ENCODE measurements at places on chromosomes 4 and X.

- no peak for DNase-seq
Observed at GRCh38 chrX:41730081-41730480, 6.1 kb downstream of the GPR82 start.

DNA sequence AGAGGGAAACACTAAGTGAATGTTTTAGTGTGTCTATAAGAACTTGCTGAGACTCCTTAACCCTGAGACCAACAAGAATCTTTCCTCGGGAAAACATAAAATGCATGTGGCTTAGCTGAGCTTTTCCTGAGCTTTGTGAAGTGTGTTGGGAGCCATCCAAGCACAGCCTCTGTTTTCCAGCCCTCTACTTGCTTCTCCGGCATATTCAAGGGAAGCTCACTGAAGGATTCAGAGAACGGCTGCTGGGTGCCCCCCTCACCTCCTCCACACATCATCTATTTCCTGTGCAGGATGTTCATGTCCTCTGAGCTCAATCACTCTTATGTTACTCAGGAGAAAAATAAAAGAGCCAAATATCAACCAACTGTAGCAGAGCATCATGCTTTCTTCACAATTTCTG, 492.1 kb downstream of the IL15 start:
- no peak for DNase-seq

DNA sequence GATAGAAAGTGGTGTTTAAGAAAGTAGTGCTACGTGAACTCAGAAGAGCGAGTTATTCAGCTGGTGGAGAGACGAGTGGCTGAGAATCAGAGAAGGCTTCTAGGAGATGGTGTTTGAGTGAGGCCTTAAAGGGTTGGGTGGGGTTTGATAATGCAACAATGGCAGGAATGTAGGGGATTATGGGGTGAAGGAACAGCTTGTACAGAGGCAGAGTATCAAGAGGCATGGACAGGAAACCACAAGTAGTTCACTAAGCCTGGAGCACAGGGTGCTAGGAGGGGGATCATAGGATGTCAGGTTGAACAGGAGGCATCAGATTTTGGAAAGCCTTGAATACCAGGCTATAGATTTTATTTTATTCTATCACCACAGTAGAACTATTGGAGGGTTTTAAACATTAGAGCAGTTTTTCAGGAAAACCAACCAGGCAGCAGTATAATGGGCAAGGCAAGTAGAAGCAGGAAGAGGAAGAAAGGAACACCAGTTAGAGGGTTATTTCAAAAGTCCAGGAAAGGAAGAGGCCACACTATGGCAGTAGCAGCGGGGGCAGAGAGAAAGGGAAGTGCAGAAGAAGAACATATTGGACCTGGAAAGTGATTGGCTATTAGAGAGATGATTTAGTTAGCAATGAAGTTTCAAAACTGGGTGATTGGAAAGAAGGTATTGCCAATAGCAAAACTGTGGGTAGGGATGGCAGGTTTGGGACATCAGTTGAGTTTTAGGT, 99.2 kb downstream of the DOCK11 start:
- DNase-seq, result no peak

- no peak for DNase-seq
Observed at GRCh38 chr4:38347251-38347650, 316.7 kb upstream of the KLF3 start.

- DNase-seq, result no peak
Observed at GRCh38 chrX:67607466-67607865, 63.6 kb downstream of the AR start.

DNA sequence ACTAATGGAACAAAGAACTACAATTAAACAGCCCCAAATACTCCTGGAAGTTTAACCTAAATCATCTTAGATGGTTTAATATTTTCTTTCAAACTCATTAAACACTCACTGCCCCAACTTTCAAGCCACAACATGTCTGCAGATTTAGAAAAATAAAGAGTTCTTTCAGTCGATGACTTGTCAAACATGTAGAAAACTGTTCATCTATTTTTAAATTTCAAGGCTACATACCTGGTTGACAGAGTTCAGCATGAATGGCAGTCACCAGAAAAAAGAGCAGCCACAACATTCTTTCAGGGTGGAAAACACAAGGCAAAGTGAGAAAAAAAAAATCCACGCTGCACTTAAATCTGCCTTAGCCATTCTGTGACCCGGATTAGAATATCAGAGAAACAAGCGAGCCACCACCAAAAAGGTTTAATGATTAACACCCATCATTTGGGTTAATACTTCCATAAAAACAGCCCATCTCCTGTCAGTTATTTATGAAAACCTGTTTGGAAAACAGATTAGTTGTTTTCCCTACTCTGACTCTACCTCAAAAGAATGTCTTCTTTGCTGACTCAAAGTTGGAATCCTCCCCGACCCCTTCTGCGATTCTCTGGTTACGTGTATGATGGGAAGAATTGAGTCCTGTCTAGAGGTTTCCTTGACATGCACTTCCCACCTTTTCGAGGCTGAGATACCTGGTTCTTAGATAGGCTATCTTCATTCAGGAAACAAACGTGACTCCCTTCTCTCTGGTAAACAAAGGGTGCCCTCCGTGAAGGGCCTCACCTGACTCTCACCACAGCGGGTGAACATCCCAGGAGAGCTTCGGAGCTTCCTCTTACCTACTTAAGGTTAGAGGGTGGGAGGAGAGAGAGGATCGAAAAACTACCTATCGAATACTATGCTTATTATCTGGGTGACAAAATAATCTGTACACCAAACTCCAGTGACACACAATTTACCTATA, at the start of gene CLTRN:
Gene CLTRN (minus strand): TSS at position 319 of the 958 bp plus-strand sequence. CDS start 30 bp downstream, at position 289.
- no peak for DNase-seq

DNA sequence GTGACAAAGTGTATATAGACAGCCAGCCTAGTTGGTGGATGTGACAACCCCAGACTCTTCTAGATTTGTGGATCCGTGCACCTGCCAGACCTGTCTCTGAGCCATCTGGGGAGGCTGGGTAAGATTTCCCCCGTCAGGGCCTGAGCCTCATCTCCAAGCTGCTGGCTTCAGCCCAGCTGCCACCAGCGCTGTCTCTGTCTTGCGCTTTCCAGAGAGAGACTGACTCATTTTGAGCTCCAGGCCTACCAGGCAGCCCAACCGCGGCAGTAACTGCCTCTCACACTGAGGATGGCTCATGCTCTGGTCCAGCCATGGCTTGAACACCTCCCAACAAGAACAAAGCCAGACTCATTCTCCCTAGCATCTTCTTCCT, 26.4 kb downstream of the NOP14 start:
- no peak for DNase-seq

GRCh38 chr4:39638354-39639239, at the start of gene SMIM14:
Gene SMIM14, minus strand, starts transcription at chr4:39638865. Its CDS starts 33,720 bp downstream, at chr4:39605145.
- peak; percentile 85 for DNase-seq

GRCh38 chr4:28238876-28239275, 1378.2 kb downstream of the STIM2 start:
- DNase-seq, result no peak

DNA sequence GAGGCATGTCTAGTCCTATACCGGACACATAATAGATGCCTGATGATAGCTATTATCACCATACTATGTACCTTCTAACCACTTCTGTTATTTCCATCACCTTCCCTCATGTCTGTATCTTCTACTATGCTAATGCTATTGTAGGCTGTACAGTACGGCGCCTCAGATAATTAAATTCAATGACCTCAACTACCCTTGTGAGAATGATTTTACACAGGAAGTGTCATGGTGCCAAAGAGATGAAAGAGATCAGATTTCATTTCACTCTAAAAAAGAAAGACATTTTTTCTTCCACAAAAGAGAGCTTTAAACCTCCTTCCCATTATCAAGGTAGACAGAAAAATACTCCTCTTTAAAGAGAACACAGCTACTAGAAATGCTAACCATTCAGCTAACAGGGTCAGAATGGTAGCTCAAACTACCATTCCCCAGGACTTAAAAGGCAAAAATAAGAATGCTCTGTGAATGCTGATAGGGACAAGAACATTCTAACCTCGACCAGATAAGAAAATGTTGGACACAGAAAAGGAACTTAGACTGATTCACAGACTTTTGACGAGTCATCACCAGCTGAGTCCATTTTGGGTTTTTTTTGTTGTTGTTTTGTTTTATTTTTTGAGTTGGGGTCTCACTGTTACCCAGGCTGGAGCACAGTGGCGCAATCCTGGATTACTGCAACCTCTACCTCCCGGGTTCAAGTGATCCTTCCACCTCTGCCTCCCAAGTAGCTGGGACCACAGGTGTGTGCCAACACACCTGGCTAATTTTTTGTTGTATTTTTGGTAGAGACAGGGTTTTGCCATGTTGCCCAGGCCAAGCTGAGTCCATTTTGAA, 99.2 kb upstream of the RAPGEF2 start:
- DNase-seq, result no peak

DNA sequence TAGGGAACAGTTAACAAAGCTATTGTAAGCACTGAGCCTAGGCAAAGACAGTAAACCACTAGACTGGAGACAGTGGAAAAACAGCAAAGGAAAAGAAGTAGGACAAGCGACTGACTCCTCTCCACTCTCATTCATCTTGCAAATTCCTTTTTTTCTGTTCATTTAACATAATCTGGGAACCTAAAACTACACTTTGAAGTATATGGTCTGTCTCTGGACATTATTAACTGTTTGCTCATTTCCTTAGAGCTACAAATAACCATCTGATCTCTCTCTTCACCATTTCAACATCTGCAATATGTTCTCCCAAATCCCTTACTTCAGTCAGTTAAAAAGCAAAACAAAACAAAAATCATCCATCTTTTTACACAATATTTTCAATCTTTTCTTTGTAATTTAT, 642 bp downstream of the HMGN5 start:
- no peak for DNase-seq

DNA sequence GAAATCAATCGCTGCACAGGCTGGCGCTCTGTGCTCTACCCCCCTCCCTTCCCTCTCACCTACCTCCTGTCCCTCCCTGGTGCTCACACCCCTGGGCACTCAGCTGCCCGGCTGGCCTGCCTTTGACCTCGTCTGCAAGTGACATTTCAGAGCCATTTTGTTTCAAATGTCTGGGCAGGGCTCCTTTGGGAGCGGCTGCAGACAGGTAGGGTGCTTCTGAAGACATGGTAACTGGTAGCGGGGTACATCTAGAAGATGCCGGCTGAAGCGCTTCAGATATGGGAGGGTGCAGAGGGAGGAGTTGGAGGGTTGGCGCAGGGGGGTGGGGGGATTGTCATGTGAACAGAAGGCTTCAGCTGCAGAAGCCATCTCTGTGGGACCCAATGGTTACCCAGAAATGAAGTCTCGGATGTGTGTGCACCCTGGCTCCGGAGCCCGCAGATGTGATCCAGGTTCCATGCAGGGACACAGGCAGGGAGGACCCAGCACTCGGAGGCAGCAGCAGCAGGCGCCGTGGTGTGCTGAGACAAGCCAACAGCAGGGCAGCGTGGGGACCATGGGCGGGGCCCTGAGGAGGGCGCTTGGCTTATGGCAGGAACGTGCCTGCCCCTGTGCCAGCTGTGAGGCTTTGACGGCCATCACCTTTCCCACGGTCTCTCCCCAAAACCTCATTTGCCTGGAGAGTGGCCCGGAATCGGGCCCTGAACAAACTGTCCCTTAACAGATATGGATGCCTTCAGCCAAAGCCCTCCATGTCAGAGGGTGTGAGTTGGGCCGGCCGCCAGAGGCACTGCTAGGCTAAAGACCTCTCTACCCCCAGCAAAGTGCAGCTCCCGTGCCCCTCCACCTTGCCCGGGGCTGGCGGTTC, 7.6 kb upstream of the DUSP9 start:
- DNase-seq, result no peak

DNA sequence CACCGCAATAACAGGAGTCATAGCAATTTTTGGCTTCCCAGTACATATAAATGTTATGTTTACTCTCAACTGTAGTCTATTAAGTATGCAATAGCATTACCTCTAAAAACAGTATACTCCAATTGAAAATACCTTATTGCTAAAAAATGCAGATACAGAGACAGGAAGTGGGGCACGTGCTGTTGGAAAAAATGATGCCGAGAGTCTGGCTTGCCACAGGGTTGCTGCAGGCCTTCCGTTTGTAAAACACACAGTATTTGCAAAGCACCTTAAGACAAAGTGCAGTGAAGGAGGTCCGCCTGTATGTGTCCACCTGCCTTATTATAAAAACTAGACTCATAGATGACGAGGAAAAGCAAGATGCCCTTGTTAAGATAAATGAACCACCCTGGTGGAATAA, 23.5 kb downstream of the CD99 start:
- DNase-seq, result no peak

DNA sequence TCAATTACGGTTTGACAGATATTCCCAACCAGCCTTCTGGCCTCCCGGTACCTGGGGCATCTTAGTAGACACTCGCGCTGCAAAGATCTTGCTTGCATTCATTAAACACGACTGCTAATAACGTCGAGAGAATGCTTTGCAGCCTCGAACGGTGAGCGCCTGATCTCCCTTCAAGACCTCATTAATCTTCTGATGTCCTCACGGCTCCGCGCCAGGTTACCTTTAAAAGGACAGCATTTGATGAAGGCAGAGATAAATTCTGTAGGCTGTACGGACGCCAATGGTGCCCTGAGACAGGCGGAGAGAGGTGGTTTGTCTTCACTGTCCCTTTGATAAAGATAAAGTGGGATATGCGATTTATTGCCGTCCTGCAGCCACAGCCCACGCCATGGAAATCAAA, 64.2 kb downstream of the SHOX start:
- DNase-seq, result no peak

DNA sequence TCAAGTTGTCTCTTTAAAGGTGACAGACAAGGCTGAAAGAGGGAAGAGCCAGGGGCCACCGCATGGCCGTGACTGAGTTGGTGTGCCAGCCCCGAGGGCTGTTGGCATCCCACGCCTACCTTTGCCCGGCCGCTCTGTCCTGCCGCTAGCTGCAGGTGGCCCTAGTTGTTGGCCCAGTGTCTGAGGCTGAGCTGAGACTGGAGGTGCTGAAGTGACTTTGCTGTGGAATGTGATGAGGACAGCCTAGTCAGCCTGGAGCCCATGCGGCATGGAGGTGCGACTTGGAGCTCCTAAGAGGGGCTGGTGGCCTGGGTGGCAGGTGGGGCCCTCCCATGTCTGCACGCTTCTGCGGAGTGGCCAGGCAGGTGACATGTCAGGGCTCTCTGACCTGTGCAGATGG, 6.6 kb downstream of the TADA2B start:
- no peak for DNase-seq

- DNase-seq, result no peak
Observed at GRCh38 chr4:95124906-95125504, 367.2 kb downstream of the BMPR1B start.

DNA sequence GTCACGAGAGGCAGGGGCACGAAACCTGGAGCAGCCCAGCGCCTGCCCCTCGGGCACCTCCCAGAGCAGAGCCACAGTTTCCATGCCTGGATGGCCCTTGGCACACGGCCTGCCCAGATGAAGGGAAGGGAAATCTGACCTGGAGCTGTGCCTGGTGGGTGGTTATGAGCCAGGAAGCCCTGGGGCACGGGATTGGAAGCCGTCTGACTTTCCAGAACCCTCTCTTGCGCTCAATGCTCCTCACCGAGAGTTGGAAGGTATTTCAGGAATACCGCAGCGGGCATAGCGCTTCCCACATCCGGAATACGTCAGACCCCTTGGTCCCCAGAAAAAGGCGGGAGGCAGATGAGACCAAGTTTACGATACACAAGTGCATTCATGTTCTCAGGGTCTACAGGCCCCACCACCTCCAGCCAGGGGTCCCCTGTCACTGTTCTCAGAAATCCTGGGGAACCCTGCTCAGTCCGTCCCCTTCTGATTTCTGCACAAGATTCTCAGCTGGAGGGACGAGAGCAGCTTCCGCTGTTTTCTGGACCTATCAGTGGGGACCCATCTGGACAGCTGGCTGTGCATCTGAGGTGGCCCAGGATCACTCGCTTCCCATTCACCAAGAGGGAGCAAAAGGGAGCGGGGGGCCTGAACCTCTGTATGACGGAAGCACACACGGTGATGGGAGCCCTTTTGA, 172.9 kb downstream of the AFAP1 start:
- no peak for DNase-seq

GRCh38 chr4:94516067-94516466, 64.3 kb downstream of the PDLIM5 start:
- no peak for DNase-seq

GRCh38 chr4:70133473-70133872, 20.6 kb upstream of the PRR27 start:
- no peak for DNase-seq

All from stimulated activated CD8-positive, alpha-beta memory T cell treated with anti-CD3 and anti-CD28 coated beads, Interleukin-15, amount 100 ng/mL, for 48 hours (primary cell).